DMS153 (cell line): ENCODE measurements at places on chromosomes 6 and 20.
A peak's percentile ranks its signal among the peaks of the same experiment; 100 is the strongest.

DNA sequence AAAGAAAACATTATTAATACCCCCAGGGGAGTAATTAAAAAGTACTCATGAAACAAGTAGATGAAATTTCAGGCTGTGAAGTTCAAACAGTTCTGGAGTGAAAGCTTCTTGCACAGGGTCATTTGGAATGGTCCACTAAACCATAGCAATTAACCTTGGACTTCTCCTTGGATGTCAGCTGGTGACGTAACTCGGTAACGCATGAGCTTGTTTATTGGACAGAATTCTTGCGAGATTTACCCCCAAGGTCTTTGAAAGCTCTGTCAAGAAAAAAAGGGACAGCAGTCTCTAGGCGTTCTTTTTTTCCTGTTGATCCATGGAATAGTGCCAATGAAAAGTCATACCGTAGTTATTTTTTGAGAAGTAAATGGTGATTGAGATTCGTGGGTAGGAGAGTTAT, 2.2 kb downstream of the CD83 start:
- DNase-seq: no peak

- DNase-seq: no peak
Measured at GRCh38 chr6:158560836-158561320, 987 bp downstream of the TMEM181 start.

GRCh38 chr6:116994447-116994846, 117.4 kb downstream of the RFX6 start:
- DNase-seq: no peak

- DNase-seq: no peak
Measured at GRCh38 chr6:101539510-101540245, 146.2 kb downstream of the GRIK2 start.

DNA sequence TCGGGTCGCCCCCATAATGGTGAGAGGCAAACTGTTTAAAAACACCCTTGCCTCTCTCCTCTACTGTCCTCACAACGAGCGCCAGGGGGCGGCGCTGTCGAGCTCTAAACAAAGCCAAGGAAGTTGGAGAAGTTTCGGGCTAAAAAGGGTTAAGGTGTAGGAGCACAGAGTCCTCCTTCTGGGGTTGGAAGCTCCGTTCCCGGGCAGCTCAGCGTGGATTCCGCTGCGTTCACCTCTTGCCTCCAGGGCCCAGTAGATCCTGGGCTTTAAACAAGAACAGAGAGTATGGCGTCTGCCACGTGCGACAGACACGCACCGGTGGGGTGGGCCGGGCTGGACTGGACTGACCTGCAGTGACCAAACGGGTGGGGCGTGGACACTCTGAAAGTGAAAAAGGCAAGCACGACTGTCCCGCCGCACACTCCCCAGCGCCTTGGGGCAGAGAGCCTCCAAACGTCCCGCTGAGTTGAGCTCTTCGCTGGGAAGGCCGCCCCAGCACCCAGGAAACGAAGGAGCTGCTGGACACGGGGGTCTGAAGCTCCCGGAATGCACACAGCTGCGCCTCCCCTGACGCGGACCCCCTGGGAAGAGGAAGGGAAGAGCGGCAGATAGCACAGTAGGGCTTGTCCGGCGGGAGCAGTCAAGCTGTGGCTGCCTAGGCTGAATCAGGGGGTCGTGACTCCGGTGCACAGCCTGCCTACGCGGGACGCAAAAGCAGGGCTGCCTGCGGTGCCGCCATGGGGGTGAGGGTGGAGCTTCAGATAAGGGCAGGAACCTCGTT, 1.6 kb upstream of the THBD start:
- DNase-seq: no peak

DNA sequence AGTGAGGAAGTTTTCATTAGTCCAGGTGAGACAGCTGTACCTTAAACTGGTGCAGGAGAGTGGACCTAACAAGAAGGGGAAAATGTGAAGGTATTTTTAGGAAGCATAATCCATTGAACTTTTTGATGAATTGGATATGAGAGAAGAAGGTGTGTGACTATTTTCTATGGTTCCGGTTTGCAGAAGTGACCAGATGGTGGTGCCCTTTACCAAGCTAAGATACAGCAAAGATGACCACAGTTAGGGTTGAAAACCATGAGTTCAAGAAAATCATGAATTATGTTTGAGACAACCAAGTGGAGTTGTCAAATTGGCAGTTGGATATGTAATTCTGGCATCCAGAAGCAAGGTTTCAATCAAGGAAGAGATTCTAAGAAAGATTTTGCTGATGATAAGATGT, 61.9 kb upstream of the NRSN1 start:
- DNase-seq: no peak

- no peak for DNase-seq
Measured at GRCh38 chr20:56722042-56722441, 92.9 kb downstream of the TFAP2C start.

DNA sequence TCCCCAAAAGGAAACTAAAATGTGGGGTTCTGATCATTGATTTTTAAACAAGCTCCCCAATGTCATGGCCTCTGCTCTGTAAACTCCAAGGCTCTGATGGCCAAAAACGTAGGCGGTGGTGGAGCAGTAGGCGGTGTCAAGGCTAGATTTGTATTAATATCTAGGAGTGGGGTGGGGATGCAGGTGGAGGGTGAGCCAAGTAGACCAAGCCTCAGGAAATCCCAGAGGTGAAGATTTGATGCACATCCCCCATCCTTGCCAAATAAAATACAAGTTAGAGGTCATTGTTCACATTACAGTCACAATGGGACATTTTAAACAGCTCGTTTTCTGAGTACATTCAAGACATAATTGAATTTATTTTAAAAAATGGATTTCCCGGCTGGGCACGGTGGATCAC, 30.9 kb upstream of the TBC1D7 start:
- no peak for DNase-seq

- peak; percentile 48 for DNase-seq
Measured at GRCh38 chr20:19935842-19936241, 81.3 kb upstream of the NAA20 start.

DNA sequence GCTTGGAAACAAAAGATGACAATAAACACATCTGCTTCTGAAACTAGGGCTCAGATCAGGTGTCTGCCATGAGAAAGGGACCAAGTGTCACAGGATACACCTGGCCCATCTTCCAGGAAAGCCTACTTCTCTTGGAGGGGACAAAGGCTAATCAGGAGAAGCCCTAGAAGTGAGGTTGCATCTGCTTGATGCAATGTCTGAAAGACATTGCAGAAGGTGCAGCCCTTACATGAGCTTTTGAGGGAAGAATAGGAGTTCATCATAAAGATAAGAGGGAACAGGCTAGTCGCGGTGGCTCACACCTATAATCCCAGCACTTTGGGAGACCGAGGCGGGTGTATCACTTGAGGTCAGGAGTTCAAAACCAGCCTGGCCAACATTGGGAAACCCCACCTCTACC, 2.5 kb upstream of the BTN1A1 start:
- no peak for DNase-seq

- DNase-seq: no peak
Measured at GRCh38 chr20:4469910-4470309, 251.8 kb upstream of the PRND start.

DNA sequence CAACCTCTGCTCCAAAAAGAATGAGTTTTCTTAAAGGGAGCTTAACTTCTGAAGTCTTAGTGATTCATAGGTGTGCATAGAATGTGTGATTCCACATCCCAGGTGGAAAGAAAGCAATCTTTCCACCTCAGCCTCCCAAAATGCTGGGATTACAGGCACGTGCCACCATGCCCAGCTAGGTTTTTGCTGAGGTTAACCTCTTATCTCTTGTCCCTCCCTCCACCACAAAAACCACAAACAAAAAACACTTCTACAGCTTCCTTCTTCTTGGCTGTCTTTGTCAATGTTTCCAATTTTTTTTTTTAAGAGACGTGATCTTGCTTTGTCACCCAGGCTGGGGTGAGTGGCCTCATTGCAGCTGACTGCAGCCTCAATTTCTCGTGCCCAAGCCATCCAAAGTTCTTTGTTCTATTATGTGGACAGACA, 8.1 kb upstream of the CSE1L start:
- no peak for DNase-seq

- DNase-seq: no peak
Measured at GRCh38 chr6:72675396-72675795, 53.5 kb downstream of the KCNQ5 start.

DNA sequence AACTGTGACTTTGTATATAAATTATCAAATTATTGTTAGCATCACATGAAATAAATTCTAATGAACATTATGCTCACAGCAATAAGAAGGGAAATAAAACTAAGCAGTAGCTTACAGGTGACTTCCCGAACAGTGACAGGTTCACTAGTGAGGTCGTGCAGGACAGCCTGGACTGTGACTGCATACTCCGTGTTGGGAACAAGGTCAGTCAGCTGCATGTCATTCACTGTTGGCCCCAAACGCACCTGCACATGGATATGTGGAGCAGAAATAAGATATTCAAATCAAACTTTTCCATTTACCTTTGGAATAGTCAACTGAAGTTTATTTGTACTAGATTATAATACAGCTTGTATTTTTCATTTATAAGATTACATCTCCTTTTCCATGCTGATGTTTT, 60.6 kb downstream of the COL12A1 start:
- no peak for DNase-seq

GRCh38 chr6:26575494-26575939, 21.2 kb upstream of the ABT1 start:
- DNase-seq: no peak

DNA sequence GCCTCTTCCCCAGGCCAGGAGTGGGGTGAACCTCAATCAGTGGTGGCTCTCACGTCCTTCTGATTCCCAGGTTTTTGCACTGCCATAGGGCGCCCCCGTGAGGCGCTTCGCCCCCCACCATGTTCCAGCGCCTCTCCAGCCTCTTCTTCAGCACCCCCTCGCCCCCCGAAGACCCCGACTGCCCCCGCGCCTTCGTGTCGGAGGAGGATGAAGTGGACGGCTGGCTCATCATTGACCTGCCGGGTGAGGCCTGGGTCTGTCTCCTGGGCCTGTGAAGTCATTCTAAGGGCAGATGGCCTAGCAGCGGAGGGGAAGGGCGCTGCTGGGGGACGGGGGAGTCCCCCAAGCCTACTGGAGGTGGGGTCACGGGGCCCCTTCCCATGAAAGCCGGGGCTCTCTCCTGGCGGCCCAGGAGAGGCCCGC, 4.5 kb downstream of the TP53INP2 start:
- peak; percentile 7 for DNase-seq

GRCh38 chr6:3841711-3842565, 7.2 kb upstream of the FAM50B start:
- no peak for DNase-seq

GRCh38 chr6:81561071-81561564, 191.4 kb downstream of the TENT5A start:
- DNase-seq: peak; percentile 89

DNA sequence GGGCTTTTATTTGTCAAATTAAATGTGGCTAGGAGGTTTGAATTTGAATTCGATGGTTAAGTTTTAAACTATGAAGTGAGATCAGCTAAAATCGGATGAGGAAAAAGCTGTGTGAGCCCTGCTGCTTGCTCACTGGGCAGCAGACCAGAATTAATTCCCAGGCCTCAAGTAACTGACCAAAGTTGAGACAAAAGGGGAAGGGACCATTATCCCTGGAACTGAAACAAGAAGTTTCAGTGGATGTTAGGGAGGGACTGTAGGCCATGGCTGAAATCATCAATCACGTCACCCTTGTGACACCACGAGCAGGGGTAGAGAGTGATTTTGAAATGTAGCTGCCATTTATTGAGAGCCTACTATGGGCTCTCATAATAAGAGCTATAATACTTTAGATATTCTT, 7.0 kb upstream of the PRSS35 start:
- DNase-seq: no peak

DNA sequence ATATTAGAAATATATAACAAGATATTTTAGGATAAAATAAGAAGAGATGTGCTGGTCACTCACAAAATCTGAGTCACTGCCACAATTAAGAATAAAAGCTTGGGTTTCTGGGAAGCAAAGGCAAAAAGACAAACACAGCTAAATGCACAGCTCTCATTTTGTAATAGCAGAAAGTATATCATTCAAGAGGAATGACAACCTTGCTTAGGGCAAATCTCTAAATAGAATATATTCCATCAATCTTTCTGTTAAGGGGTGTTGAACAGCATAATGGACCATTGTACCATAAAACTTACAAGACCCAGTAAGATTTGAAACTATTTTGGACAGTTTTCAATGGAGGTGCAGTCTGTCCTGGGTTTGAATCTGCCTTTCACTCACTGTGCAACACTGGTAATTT, 464.9 kb upstream of the SOX4 start:
- no peak for DNase-seq

- DNase-seq: no peak
Measured at GRCh38 chr20:1848373-1848772, 46.8 kb upstream of the SIRPA start.

GRCh38 chr20:42193119-42193518, 574.9 kb upstream of the CHD6 start:
- no peak for DNase-seq

GRCh38 chr20:17835240-17835933, 133.2 kb downstream of the SNX5 start:
- DNase-seq: no peak

- no peak for DNase-seq
Measured at GRCh38 chr6:5246141-5247097, 14.3 kb downstream of the LYRM4 start.

- DNase-seq: no peak
Measured at GRCh38 chr6:119834418-119834817, 484.9 kb upstream of the MAN1A1 start.

GRCh38 chr20:11958855-11959254, 41.2 kb downstream of the BTBD3 start:
- no peak for DNase-seq

- DNase-seq: no peak
Measured at GRCh38 chr20:8766868-8767390, 302.0 kb upstream of the PLCB4 start.

DNA sequence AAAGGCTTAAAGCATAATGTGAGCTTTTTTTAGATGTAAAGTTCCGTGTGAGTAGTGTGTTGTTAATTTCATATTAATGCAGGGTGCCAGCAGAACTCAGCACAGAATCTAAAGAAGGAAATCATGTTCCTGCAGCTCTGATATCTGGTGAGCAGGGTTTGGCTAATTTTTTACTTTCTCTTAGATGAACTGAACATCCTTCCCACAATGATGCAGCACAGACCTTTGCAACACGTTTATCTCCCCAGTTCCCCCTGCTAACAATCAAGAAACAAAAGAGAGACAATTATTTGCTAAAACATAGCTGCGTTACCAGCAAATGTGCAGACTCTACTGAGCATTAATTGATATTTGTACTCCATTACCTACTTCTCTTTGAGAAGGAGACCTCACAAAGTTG, 39.1 kb upstream of the ATXN1 start:
- DNase-seq: no peak

DNA sequence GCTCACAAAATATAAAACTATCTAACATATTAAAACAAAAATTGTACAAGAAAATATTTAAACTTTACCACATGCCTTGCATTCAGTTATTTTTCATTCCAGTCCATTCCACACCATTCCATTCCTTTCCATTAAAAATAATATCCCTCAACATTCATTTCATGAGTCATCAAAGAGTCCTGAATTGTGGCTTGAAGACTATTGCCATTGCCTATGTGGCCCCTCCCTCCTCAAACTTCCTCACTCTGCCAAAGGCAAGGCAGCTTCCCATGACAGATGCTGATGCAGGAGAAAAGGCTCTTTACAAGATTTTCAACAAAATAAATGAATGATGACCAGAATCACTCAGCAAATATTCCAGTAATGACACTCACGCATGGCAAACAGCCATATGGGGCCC, 31.7 kb downstream of the IL20RA start:
- no peak for DNase-seq
